ENCODE measurements at places on chromosomes 2 and 18.
A peak's percentile ranks its signal among the peaks of the same experiment; 100 is the strongest.

- no peak for DNase-seq
Measured at GRCh38 chr2:74599676-74600075, 45.2 kb downstream of the DOK1 start.

- no peak for DNase-seq
Measured at GRCh38 chr2:75808793-75809535, 98.2 kb upstream of the GCFC2 start.

DNA sequence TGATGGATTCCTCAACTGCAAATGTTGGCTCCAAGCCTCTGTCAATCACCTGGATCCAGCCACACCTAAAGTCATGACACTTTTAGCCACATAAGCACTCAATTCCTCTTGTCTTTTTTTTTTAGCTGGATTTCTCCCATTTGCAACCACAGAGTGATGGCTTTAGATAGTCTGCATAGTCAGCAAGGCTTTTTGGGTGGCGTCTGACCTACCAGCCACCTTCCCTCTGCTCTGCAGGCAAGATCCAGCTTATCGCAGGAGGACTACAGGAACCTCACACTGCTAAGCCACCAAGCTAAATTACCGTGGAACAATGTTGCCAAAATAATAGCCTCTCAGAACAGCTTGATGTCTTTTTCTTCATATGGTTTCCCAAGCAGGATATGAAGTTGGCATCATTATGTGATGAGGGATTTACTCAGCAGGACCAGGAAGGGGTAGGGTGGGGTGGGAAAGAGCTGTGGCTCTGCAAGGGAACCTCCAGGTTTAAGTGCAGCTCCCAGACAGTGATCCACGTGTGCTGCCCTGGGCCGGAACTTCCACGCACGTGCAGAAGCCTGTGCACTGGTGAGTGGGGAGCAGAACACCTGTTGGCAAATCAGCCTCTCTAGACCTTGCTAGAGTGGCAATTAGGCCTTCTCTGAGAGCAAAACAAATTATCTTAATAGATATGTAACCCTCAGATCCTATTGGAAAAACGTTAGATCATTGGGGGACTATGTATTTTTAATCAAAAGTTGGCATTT, 170.6 kb upstream of the NCK2 start:
- DNase-seq: no peak

DNA sequence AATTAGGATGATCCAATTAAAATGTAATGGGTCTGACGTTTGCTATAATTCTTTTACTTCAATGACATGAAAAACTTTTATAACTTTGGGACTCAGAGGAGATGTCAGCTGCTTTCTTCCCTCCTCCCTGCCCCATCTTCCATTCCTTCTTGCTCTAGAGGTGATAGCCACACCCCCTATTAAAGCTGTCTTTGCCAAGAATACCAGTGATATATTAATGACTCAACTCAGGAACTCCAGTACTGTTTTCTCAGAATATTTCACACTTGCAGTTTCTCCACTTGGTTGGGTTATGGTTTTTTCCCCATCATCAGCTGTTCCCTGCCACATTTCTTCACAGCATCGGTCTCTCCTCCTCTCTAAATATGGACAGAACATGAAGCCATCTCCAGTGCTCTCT, 184.0 kb downstream of the KCNE4 start:
- no peak for DNase-seq

DNA sequence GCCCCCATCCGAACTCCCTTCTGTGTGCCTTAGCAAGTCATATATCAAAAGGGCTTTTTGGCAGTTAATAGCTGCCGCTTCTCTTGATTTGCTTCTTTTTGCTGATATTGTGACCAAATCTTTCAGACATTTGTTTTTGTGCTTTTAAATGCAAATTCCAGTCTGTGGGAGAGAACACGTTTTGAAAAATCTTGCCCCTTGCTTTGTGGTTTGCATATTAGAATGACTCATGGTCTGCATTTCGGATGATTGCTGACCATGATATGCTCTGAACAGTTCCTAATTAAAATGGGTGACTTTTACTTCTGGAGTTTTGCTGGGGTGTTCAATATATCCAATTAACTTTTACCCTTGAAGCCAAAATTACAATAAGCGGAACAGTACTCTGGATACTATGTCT, 58.2 kb upstream of the ST6GAL2 start:
- DNase-seq: no peak

GRCh38 chr2:217664761-217665160, 338.0 kb downstream of the TNS1 start:
- DNase-seq: no peak

- peak; percentile 92 for DNase-seq
Measured at GRCh38 chr2:240604291-240604938, 17.9 kb downstream of the CAPN10 start.

Data from pons (tissue), 1 donor.